ENCODE measurements at places on chromosomes 2 and 18. TPM values are rescaled to one million over a fixed set of nuclear protein-coding genes. Genes with fewer than 3 reads are reported as not detected.

DNA sequence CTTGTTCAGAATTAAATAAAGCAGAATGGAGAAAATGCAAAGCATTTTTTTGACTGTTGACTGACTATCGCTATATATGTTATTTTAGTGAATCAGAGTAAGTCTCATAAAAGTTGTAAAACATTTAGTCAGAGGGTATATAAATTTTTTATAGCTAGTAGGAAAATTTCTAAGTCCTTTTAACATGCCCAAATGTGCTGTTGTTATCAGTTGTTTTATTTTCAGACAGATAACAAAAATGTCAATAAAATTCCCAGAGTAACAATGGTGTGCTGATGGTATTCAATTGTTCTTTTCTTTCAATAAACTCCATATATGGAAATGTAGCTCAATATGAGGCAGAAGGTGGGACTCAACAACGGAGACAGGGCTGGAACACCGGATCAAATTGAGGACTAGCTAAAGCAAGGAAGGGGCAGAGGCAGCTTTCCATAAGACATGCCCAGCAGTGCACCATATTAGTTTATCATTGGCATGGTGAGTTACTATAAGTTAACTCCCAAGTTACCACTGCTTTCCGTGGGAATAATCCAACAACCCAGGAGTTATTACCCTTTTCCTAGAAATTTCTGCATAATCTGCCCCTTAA is 26.6 kb downstream of the GULP1 start:
- H3K4me1 ChIP-seq, result no peaks in the 10 kb centered on the region
- no peak overlapping the region for H3K4me3 ChIP-seq
- H3K27me3 ChIP-seq, result no peaks in the 10 kb centered on the region
- DNase-seq, result no peak

GRCh38 chr2:238346544-238346943 is 26.2 kb downstream of the TRAF3IP1 start:
- H3K36me3 ChIP-seq, result no peaks in the 10 kb centered on the region
- DNase-seq, result no peak
- H3K4me3 ChIP-seq, result no peak overlapping the region
- H3K27me3 ChIP-seq, result no peaks in the 10 kb centered on the region

DNA sequence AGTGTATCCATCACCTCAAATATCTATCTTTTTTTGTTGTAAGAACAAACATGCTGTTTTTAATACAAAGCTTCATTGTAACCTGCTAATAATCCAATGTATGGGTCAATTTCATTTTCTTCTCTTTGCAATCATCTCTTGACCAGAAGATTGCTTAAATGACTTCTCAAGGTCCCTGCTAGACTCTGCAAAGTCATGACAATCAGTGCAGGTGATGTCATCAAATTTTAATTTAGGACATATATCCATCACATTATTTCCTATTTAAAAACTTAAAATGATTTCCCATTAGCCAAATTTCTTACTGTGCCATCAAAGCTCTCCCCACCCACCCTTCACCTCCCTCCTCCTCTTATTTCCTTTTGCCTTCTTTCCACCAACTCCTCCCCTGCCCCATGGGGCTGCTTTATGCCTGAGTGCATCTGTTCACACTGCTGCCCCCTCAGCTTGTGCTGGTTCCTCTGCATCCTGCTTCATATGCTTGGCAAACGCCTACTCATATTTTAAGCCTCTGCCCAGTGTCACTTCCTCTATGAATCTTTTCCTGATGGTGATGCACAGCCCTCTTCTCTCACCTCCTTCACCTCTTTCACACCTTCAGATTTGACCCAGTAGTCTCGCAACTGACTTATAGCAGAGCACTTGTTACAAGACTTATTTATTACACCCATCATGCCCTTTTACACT is 20.3 kb downstream of the PLEK start:
- peaks cover 53% of the 10 kb centered on the region for H3K4me1 ChIP-seq
- H3K36me3 ChIP-seq, result peaks cover 2% of the 10 kb centered on the region
- no peaks in the 10 kb centered on the region for H3K27me3 ChIP-seq
- peak; percentile 56 for DNase-seq
- H3K4me3 ChIP-seq, result no peak overlapping the region

GRCh38 chr18:46034230-46034629 is 37.8 kb downstream of the PSTPIP2 start:
- peaks cover 1% of the 10 kb centered on the region for H3K4me1 ChIP-seq
- H3K27ac ChIP-seq, result no peak overlapping the region
- H3K36me3 ChIP-seq, result peaks cover 25% of the 10 kb centered on the region
- no peak overlapping the region for H3K4me3 ChIP-seq

- DNase-seq, result no peak
- H3K27me3 ChIP-seq, result no peaks in the 10 kb centered on the region
- H3K4me3 ChIP-seq, result no peak overlapping the region
- no peak overlapping the region for H3K27ac ChIP-seq
- H3K4me1 ChIP-seq, result no peaks in the 10 kb centered on the region
Observed at GRCh38 chr18:56576826-56577573, 61.4 kb downstream of the TXNL1 start.

- H3K27ac ChIP-seq, result no peak overlapping the region
- peaks cover 9% of the 10 kb centered on the region for H3K4me1 ChIP-seq
- H3K27me3 ChIP-seq, result peaks cover 90% of the 10 kb centered on the region
- no peaks in the 10 kb centered on the region for H3K36me3 ChIP-seq
Observed at GRCh38 chr2:134706587-134707329, 12.0 kb downstream of the TMEM163 start.

DNA sequence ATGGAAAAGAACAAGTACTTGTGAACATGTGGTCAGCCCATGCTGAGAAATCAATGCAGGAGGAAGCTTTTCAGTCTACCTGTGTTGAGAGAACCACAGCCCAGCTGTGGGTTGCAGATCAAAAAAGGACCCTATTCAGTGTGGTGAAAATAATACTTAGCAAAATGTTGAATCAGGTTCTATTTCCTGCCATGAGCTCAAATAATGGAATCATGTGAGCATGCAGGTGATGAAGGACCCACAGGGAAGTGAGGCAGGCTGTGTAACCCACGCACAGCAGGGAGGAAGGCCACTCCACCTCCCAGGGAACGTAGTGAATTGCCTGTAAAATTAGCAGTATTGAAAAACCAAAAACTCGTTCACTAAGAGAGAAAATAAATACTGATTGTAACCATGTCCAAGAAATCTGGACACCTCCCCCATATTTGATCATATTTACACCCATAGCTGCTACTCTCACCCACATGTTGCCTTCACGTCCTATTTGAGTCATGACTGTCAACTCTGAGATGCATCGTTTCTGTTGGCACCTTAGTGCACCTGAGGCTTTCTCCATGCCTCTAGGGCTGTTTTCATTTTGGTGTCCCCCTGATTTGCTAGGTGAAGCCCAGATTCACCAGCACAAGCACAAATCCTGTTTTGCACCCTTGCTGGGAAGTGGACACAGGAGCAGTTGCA is 20.5 kb upstream of the BCL2L11 start:
- H3K4me1 ChIP-seq, result peaks cover 16% of the 10 kb centered on the region
- H3K27me3 ChIP-seq, result peaks cover 11% of the 10 kb centered on the region
- no peak for DNase-seq
- H3K36me3 ChIP-seq, result peaks cover 2% of the 10 kb centered on the region
- H3K4me3 ChIP-seq, result no peak overlapping the region

DNA sequence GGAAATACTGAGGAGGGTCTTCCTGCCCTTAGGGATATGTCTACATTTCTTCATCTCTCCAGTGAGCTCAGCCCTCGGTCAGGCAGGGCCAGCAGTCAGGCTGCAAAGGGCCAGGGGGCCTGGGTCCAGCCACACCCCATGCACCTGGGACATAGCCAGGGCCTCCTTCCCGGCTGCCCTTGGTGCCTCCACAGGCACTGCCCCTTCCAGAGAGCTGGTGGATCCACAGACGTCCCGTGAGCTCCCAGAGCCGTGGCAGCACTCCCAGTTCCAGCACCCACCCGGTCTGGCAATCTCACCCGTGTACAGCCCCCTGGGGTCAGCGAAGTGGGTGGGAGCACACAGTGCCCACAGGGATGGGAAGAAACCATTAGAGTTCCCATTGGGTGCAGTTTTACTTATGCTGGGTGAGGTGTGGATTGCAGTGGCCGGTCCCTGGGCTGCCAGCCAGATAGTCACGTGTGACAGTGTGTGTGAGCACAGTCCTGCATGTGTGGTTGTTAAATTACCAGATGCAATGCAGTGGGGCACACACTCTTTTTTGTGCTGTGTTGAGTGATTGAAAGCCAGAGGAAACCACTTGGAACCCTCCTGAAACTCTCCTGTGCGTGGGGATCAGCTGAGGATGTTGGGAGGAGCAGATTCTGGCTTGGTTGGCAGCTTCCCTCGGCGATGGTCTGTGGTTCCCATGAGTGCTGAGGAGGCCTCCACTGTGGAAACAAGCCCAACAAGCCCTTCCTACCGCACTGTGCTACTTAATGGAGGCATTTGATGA is 131.0 kb downstream of the SNTG2 start:
- DNase-seq, result no peak
- peaks cover 1% of the 10 kb centered on the region for H3K36me3 ChIP-seq
- H3K4me3 ChIP-seq, result no peak overlapping the region
- H3K4me1 ChIP-seq, result no peaks in the 10 kb centered on the region

DNA sequence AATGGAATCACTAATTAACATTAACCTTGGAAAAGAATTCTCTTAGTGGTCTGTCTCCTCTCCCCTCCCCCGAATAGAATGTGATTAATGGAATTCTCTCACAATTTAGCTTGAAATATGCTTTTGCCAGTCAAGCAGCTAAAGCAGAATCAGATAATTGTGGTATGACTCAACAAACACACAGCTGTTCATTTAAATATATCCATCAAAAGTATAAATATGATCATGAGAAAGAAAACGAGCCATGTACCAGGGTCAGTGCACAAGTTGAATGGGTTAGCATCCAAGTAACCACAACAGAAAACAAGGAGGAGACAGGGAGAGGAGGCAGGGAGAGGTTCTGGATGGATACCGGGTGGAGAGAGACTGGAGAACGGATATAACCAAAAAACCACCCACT is 66.9 kb downstream of the ACVR1 start:
- H3K27ac ChIP-seq, result no peak overlapping the region
- DNase-seq, result no peak
- H3K36me3 ChIP-seq, result peaks cover 18% of the 10 kb centered on the region
- H3K27me3 ChIP-seq, result no peaks in the 10 kb centered on the region
- peaks cover 9% of the 10 kb centered on the region for H3K4me1 ChIP-seq

GRCh38 chr18:36559149-36559857 is 261.8 kb downstream of the FHOD3 start:
- H3K4me1 ChIP-seq, result no peaks in the 10 kb centered on the region
- H3K4me3 ChIP-seq, result no peak overlapping the region
- H3K36me3 ChIP-seq, result no peaks in the 10 kb centered on the region
- H3K27me3 ChIP-seq, result peaks cover 16% of the 10 kb centered on the region
- no peak overlapping the region for H3K27ac ChIP-seq

DNA sequence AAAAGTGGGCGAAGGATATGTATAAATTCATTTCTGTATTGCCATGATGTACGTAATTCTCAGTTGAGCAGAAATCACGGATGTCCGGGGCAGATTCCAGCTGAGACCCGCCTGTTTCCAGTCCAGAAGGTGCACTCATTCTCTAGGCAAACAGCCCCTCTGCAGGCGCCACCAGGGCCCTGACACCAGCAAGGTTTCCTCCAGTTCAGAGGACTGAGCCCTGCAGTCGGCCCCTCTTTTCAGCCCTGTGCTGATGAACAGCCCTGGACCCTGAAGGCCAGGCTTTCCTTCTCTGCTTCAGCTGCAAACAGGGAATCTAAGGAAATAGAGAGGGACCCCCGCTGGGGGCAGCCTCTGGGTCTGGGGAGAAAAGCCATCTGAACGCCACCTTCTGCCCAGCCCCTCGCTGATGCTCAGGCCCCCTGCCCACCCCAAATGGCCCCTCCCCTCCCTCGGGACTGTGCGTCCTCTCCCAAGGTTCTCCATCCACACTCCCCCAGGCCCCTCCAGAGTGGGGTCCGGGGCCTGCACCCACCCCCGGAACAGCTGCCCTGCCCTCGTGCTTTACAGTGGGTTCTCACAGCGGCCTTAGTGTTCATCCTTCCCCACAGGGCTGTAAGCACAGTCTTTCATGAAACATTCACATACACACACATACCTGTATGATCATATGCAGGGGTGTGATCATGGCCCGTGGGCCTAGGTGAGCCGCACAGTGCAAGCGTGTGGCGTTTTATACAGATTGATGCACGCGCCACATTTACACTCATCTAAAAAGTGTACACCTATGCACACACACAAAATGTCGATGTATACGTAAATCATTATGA is 12.1 kb downstream of the COPS9 start:
- peaks cover 19% of the 10 kb centered on the region for H3K36me3 ChIP-seq
- H3K27me3 ChIP-seq, result peaks cover 4% of the 10 kb centered on the region
- H3K27ac ChIP-seq, result no peak overlapping the region
- peaks cover 7% of the 10 kb centered on the region for H3K4me1 ChIP-seq

- H3K36me3 ChIP-seq, result peaks cover 20% of the 10 kb centered on the region
- H3K4me1 ChIP-seq, result peaks cover 13% of the 10 kb centered on the region
- no peak overlapping the region for H3K4me3 ChIP-seq
- peak overlapping the region; percentile 30 for H3K27ac ChIP-seq
- no peak for DNase-seq
- H3K27me3 ChIP-seq, result no peaks in the 10 kb centered on the region
Observed at GRCh38 chr2:70985956-70986355, 7.5 kb downstream of the ANKRD53 start.

DNA sequence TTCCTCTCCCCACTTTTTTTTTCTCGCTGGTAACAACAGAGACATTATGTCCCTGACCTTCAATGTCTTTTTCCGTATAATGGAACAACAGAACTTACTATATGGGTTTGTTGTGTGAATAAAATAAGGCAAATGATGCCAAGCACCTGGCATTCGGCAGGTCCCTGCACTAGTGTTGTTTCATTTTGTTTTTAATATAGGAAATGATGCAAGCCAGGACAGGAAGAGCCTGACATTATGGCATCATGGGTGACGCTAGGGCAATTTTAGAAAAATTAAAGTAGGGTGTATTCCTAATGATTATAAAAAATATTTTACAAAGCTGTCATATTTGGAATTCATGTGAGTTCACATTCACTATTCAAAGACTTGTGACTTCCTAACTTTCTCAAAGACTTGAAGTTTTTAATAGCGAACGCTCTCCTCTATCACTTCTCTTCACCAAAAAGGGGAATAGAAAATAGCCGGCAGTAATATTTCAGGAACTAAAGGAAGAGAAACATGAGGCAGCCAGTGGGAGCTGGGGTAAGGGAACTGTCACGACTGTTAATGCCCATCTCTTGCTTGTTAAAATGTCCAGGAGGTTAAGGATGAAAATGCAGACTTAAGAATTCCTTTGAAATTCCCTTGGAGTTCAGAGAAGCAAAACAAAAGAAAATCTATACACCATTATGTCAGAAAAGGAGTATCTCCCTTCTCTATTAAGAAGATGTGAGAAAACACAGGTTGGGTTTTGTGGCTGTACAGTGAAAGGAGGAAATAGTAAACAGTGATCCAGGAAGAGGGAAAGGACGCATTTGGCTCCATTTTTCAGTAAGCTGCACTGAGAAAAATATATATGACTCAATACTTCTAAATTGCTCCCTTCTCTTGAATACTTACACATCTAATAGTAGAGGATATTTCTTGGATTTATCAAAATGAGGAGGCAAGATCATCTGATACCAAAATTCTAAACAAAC is 60.2 kb downstream of the DPP4 start:
- H3K27me3 ChIP-seq, result no peaks in the 10 kb centered on the region
- peaks cover 57% of the 10 kb centered on the region for H3K4me1 ChIP-seq
- H3K36me3 ChIP-seq, result peaks cover 57% of the 10 kb centered on the region

Gene GPR45
- total RNA-seq, result not detected

Gene ICOS
- total RNA-seq, result 99.2 TPM

Gene IL1A
- total RNA-seq, result 0.16 TPM

Gene ALPG
- total RNA-seq, result not detected

Measured in activated naive CD8-positive, alpha-beta T cell treated with anti-CD3 and anti-CD28 coated beads for 36 hours (primary cell).